ENCODE measurements at places on chromosomes 6 and 20.

- no peak for DNase-seq
Observed at GRCh38 chr6:54722328-54722727, 124.2 kb upstream of the FAM83B start.

DNA sequence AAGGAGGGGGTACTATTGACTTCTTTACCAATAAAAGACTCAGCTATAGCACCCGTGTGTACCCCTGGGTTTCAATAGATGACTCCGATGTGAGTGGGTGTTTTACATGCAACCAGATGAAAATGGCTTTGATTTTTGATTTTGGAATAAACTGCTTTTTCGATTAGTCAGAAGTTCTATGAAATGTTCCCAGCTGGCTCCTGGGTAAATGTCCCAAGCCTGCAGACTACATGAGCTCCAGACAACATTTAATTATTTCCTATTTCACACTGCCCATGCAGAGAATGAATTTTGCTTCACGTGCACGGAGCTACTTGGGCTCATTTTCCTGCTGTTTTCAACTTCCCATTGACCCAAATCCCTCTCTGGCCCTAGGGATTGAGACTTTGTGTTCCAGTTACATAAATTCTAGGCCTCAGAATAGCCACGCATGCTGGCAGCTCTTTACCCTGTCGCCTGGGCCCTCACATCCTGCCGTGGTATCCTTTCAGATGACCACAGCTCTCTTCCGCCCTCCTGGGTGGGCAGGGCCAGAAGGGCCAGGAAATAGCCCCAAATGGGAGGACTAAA lies 59.7 kb downstream of the GPR6 start:
- DNase-seq, result no peak

DNA sequence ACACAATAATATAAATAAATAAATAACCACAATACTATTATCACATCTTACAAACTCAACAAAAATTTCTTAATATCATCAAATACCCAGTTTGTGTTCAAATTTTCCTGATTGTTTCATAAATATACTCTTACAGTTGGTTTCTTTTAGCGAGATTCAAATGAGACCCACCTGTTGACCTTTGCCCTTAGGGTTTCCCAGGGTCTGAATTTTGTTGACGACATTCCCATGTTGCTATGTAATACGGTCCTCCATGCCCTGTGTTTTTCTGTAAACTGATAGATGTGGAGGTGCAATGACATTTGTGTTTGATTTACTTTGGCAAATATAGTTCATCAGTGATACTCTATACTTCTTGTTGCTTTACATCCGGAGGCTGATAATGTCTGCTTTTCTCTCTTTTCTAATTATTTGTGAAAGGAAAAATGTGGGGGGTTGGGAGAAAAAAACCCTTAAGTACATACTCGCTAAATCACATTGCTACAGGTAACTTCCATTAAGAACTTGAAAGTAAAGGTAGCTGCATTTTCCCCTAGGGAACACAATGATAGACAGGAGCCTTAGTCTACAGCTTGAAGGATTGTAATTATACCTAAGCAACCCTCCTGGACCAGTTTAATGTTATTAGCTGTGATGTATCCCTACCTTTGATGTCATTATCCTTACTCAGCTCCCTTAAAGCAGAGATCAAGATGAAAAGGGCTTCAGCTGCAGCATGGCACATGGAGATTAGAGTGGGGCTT lies 6.6 kb downstream of the MOG start:
- DNase-seq, result no peak

DNA sequence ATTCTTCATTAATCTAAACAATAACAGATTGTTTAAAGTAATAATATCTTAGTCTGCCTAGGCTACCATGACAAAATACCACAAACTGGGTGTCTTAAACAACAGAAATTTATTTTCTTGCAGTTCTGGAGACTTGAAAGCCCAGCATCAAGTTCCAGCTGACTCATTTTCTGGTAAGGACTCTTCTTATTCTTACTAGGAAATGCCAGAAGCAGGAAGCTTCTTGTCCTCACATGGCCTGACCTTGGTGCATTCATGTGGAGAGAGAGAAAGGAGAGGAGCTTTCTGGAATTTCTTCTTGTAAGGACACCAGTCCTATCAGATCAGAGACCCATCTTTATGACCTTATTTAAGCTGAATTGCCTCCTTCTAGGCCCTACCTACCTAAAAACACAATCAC lies 110.5 kb downstream of the ANKRD60 start:
- DNase-seq, result no peak

DNA sequence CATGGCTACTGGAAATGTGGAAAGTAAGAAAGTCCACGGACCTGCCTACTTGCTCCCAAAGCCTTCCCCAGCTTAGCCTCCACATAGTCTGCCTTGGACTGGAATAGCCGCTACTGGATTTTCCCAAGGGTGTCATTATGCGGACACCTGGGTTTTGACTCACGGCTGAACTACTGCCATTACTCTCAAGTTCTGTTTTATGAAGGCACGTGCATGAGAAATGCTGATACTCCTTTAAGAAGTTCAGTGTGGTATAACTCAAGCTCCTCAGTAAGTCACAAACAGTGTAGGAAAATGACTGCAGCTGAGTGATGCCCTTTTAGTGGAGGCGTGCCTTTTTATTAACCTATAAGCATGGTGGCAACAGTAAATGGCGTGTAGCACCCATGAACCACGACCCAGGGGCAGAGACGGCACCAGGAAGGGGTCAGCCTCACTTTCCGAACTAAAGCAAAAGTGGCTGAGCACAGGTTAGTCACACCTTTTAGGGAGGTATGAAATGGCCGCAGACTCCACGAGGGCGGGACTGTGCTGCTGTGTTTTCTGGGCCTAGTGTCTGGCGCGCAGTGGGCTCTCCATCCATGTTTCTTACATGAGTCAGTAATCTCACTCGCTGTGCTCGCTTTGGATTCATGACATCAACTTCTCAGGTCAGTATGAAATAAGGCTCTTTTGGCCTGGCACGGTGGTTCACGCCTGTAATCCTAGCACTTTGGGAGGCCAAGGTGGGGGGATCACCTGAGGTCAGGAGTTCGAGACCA lies 23.9 kb downstream of the PSMG4 start:
- no peak for DNase-seq

- no peak for DNase-seq
Observed at GRCh38 chr6:32092760-32093497, 16.2 kb downstream of the TNXB start.

GRCh38 chr20:3194617-3195280 lies 9.7 kb downstream of the DDRGK1 start:
- no peak for DNase-seq

DNA sequence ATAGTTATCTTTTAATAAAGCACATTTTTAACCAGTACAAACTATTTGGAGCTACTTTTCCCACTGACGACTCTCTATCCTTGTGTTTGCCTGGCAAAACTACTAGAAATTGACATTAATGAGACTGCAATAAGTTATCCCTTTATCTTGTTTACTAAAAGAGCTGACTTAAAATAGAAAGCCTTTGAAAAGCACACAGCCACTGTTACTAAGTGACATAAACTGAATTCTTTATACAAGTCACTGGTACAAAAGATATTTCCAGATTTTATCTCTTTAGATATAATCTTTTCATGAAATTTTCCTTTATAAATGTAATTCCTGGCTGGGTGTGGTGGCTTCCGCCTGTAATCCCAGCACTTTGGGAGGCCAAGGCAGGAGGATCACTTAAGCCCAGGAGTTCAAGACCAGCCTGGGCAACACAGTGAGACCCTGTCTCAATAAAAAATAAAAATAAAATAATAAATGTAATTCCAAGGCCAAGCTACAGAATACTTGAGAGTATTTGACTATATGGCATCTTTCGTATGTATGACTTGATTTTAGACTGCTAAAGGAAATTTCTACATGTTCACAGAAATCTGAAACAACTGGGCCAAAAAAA lies 9.5 kb downstream of the MBOAT1 start:
- no peak for DNase-seq

DNA sequence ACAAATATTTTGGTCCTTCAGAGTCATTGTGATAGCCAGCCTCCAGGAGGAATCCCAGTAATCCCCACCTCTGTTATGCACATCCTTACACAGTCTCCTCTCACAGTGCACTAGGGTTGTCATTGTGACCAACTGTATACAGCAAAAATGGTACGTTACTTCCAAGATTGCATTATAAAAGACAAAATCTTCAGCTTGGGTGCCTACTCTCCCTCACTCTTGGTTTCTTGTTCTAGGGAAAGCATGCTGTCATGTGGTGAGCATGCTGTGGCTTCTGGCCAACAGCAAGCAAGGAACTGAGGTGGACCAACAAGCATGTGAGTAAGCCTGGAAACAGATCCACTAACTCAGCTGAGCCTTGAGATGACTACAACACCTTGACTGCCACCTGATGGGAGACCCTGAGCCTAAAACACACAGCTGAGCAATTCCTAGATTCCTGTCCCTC lies 130.1 kb upstream of the DST start:
- no peak for DNase-seq

DNA sequence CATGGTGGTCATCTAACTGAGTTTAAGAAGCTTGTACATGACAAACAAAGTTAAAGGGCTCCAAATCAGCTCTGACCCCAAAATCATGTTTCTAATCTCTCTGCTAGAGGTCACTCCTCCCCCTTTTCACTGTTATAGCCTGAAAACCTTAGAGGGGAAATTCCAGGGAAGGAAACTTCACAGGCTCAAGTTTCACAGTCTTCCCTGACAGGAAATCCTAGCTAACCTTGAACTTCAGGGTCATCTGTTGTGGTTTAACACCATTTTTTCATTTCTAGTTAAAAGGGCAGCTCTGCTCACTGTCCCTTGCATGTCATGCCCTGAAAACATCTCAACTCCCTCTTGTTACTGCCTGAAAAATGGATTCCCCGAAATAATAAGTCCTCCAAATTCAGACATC lies 104.4 kb upstream of the BMP2 start:
- no peak for DNase-seq

GRCh38 chr6:150767571-150768018 lies 97.9 kb upstream of the MTHFD1L start:
- DNase-seq, result no peak

- no peak for DNase-seq
Observed at GRCh38 chr6:25635886-25636317, 16.1 kb upstream of the SCGN start.

- no peak for DNase-seq
Observed at GRCh38 chr20:8335495-8336195, 203.6 kb downstream of the PLCB1 start.

DNA sequence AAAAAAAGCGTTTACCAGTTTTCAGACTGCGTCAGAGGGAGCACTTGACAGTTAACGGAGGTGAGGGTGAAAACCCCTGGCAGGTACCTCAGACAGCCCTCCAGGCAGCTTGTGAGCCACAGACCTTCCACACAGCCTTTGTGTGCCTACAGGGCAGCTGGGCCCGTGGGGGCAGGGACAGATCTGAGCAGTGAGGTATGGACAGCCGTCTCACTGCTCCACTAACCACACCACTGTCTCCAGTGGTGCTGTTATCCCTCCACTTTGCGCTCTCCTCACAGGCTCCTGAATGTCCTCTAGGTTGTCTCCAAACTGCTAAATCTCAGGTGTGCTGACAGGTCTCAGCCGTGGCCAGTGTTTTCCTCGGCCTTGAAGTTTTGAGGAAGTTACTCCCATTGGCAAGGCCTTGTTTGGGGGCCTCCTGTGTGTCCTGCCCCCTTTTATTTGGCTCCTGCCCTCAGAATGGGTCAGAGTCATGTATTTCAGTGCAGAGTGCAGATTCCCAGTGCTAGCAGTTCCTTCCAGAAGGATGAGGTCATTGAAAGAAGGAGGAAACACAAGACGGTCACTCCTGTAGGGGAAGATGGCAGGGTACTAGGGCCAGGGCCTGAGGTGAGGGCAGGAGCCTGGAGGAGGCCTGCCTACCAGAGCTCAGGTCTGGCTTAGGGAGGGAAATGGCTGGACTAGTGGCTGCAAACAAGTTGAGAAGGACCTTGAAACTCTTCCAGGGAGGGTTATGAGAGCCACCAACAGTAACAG lies 11.8 kb downstream of the GFRA4 start:
- DNase-seq, result no peak

DNA sequence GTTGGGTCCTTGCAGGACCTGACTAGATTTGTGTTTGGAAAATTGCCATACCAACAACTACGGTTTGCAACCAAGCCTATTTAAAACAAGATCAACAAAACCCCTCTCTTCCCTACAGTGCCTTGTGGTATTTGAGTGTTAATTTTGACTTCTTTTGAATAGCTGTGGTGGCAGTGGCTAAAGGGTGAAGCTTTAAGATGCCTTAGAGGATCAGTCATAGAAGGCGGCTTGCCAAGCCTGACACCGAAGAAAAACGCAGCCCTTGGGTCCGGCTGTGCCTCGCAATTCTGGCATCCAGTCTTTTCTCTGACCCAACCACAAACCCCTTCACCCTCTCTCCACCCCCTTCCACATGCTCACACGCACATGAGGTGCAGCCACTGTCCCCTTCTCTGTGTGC lies 32.6 kb downstream of the BMP6 start:
- DNase-seq, result no peak

DNA sequence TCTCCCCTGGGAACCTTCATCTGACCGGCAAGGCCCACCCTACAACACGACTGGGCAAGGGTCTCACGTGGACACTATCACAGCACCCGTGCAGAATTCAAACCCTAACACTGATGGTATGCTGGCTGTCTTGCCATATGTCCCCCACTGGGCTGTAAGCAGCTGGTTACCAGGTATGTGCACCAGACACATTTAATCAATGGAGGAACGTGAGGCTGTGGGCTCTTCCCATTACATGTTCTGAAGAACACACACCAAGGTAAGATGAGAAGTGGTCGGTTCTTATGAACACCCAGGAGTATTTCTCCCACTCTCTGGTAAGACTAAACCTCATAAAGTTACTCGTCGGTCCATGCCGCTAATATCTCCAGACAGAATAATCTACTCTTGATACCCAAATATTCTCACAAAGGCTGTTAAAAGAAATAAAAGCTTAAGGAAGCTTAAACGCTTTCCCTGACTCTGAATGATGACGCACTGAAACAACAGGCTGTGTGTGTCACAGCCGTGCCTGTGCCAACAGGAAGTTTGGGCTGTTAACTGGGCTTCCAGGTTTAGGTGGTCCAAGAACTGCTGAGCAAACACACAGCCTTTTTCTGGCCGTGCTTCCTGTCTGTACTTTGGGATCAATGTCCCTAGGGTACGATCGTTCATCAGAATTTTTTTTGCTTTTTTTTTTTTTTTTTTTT lies 75.3 kb downstream of the SLC23A2 start:
- peak; percentile 64 for DNase-seq

DNA sequence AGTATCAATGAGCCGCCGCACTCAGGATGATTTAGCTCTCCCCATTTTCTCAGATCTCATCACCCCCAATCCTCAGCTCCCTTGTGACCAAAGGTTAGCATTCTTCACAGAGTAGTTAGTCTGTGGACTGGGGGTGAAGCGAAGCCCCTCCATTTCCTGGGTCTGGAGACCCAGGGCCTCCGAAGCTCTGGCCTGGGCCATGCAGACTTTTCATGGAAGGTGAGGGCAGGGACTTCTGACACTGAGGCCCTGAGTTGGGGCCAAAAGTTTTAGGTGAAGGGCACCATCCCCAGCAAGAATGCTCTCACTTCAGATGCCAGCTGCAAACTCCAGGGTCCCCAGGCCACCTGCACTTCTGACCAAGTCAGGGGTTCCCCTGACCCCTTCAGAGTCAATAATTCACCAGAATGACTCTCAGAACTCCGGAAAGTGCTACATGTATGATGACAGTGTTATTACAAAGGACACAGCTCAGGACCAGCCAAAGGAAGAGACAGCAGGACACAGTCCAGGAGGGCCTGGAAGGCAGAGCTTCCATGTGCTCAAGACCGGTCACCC lies 65.7 kb upstream of the DUSP22 start:
- no peak for DNase-seq
